ENCODE measurements at places on chromosomes 13 and 19. TPM values are rescaled to one million over a fixed set of nuclear protein-coding genes. Genes with fewer than 3 reads are reported as not detected.

DNA sequence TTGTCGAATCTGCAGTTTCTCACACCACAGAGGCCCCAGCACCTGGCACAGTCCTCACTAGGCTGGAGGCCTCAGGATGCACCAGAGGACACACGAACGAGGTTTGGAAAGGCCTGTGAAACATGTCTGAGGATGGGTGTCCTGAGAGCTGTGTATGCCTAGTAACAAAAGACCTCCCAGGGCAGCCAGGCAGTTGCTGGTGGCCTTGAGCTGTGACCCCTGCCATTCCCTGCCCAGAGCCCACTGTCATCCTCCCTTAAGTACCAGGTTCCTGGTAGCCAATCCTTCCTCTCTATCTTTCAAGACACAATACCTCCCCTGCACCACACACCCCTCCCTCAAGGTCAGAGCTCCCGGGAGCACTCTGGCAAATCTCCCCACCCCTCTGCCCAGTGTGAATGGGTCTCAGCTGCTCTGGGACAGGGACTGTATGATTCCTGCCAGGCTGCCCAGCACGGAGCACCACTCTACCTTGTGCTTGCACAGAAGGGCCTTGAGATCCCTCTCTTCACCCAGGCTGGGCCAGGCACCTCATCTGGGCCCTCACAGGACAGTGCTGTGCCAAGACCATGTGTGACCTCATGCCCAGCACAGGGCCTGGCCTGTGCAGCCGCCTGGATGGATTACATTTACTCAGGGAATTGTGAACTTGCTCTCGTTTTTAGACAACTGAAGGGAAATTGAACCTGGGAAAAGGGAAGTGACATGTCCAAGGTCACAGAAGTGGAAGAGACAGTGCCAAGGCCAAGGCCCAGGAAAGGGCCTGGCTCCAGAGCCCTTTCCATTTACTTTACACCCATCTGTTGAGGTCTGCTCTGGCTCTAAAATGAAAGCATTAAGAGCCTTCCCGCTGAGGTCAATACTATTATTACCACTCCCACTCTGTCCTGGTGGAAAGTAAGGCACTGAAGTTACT, 2.2 kb downstream of the ZNF787 start:
- no peak for DNase-seq

DNA sequence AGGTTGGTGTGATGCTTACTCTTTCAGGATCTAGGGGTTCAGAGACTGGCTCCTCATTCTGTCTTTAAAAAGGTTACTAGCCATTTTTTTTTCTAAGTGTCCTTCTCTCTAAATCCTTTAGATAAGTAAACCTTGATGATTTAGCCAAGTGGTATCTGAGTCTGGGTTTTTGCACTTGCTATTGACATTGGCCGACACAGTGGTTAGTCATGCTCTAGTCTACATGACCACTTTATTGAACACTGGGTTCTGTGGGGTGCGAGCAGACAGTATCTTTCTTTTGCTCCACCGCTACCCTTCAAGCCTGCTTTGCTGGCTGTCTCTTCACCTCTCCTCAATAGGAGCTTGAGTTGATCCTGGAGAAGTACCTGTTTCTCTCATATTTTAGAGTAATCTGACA, 6.2 kb upstream of the NUP58 start:
- no peak for DNase-seq

DNA sequence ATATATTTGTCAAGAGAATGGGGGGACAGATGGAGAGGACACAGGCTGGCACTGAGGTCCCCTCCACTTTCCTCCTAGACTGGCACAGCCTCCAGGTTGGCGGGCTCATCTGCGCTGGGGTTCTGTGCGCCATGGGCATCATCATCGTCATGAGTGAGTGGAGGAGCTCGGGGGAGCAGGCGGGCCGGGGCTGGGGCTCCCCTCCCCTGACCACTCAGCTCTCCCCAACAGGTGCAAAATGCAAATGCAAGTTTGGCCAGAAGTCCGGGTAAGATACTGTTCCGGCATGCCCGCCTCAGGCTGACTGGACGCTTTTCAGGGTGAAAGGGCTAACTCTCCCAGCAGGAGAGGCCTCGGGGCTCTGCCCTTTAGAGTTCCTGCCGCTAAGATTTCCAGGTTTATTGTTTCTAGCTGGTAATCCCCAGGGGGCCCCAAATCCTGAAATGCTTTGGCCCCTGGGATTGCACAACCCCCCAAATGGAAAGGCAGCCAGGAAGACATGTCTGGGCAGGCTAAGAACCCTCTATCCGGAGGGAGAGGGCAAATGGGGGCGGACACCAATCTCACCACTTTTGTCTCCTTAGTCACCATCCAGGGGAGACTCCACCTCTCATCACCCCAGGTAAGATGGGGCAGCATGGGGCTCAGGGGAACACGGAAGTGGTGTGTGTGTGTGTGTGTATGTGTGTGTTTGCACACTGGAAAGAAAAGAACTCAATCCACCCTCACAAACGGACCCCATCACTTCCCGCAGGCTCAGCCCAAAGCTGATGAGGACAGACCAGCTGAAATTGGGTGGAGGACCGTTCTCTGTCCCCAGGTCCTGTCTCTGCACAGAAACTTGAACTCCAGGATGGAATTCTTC, 7.3 kb downstream of the FXYD3 start:
- no peak for DNase-seq

GRCh38 chr13:40494513-40494912, 171.9 kb downstream of the FOXO1 start:
- DNase-seq, result no peak

Gene PNMA8B
- 3.2 TPM for polyA plus RNA-seq

GRCh38 chr19:941292-942132, 15.7 kb downstream of the ARID3A start:
- DNase-seq, result no peak

DNA sequence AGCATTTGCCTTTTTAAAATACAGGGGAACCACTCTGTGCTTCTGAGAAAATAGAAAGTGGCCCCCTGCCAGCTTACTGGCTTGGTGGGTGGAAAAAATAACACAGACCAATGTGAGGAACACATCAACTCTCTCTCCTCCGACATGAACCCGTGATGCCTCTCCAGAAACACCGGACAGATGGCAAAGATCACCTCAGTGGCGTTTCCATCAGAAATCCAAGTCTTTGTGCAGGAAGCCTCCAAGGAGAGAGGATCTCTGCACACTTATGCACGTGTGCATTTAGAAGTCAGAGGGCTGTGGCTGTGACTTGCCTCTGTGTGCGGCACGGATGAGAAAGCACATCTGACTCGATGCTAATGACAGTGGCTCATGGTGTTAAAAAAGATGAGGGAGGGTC, 112.3 kb upstream of the KLF12 start:
- peak; percentile 82 for DNase-seq

Gene FFAR2
- not detected for polyA plus RNA-seq

Gene ZNF83
- 76.2 TPM for polyA plus RNA-seq

GRCh38 chr19:18399008-18399407, 1.6 kb upstream of the LRRC25 start:
- DNase-seq, result no peak

DNA sequence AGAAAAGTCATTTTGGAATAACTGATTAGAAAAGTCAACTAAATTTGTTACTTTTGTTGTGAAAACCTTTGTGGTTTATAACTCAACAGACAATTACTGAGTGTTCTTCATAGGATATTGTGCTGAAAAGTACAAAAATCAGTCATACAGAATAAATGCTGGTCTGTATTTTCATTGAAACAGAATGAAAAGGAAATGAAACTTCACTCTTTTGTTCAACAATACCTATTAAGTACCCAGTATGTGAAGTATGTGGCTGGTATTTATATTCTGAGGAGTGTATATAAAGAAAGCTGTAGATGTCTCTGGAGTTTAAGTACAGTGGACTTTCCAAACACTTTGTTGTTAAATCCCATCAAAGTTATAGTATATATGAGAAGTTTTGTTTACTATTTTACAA, 828.4 kb upstream of the ATXN8OS start:
- no peak for DNase-seq

DNA sequence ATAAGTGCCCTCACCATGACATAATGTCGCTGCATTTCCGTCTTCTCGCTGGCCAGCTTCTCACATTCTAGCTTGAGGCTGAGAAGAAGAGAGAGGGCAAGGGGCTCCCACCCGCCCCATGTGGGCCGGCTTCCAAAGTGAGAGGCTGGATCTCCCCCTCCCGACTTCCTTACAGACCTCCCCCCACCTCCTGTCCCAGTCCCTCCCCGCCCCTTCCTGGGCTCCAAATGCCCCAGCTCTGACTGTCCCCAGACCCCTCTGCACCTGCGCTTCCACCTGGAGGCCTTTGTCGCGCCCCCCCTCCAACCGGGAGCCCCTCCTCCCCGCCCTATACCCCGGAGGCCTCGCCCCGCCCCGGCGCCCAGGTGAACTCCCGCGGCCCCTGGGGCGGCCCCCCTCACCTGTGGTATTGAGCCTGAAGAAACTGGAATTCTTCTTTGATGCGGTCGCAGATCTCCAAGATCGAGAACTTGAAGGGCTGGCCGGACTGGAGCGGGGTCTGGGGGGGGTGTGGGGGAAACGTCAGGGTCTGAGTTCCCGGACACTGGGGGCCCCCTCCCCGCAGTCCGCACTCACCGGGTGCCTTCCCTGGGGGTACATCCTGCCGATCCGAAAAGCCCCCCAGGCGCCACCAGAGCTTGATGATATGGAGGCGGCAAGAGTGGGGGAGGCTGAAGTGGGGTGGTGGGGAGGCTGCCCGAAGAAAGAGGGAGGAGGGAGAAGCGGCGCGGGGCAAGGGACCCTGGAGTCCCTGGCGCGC, 595 bp downstream of the TLE2 start:
- peak; percentile 43 for DNase-seq

Gene CCDC159
- 10.0 TPM for polyA plus RNA-seq

- no peak for DNase-seq
Observed at GRCh38 chr19:53365899-53366493, 491 bp downstream of the ZNF525 start.

GRCh38 chr13:71015021-71015420, 852.0 kb downstream of the DACH1 start:
- no peak for DNase-seq

DNA sequence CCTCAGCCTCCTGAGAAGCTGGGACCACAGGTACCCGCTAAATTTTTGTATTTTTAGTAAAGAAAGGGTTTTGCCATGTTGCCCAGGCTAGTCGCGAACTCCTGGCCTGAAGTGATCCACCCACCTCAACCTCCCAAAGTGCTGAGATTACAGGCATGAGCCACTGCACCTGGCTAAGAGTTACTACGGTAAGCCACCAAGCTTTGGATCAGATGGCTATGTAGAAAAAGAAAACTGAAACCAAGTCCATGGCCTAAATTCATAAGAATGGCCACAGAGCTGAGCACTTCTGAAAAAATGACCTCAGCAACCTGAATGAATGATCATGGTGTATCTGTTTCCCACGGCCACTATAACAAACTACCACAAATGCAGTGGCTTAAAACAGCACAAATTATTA, 9.4 kb downstream of the OPA3 start:
- no peak for DNase-seq

- DNase-seq, result no peak
Observed at GRCh38 chr13:33874871-33875270, 56.9 kb downstream of the RFC3 start.

GRCh38 chr13:25752957-25753551, 298.8 kb downstream of the SHISA2 start:
- peak; percentile 91 for DNase-seq

Gene FPR2
- 0.08 TPM for polyA plus RNA-seq

GRCh38 chr19:3479177-3479833, 1.0 kb downstream of the SMIM24 start:
- no peak for DNase-seq

DNA sequence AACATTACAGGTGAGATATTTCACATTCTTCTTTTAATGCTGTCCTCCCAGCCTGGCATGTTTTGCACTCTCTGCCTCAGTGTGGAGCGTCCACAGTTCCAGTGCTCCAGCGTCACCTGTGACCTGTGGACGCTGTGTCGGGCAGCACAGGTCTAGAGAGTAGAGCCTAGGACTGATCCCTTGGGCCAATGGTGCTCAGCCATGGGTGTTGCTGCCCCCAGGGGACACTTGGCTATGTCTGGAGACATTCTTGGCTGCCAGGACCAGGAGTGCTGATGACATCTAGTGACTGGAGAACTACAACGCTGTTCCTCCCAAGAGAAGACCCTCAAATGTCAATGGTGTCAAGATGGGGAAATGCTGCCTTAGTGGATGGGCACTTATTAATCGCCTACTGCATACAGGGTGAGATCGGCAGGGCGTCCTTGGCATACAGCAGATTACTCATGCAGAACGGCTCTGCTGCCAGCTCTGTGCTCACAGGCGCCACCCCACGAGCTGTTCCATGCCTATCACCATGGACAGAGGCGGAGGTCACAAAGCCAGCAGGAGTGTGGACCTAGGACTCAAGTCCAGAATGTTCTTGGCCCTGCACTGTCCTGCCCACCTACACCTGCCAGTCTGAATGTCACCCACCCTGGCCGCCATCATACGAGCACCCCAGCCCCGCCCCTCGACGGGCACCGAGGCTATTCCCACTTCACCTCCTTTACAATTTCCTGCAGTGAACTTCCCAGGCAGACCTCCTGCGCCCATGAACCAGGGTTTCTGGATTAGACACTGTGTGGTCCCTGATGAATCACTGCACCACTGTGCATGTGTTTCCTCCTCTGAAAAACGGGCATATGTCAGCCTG, 13.9 kb upstream of the MADCAM1 start:
- DNase-seq, result no peak

Gene GPALPP1
- polyA plus RNA-seq, result 36.8 TPM

DNA sequence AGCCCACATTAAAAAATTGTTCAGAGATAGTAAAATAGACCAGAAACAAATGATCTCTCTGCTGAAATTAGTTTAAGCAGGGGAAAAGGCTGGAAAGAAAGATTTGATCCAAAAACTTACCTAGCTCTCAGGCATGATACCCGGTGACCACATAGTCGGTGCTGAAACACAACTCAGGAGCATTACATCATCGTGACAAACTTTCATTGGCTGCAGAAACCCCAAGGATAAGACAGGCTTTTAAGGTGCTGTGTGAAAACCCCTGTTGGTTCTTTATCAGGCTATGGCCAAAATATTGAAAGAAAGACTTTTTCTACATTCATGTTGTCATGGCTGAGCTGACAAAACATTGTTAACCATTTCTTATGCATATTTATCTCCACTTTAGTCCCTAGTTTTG, 171.7 kb upstream of the KLF12 start:
- DNase-seq, result no peak

GRCh38 chr19:7349231-7349591, 474 bp downstream of the ARHGEF18 start:
- DNase-seq, result no peak

Gene BICRA
- 10.9 TPM for polyA plus RNA-seq

Gene CEACAM20
- polyA plus RNA-seq, result not detected

GRCh38 chr19:17419154-17419620, 660 bp upstream of the MVB12A start:
- DNase-seq, result no peak

DNA sequence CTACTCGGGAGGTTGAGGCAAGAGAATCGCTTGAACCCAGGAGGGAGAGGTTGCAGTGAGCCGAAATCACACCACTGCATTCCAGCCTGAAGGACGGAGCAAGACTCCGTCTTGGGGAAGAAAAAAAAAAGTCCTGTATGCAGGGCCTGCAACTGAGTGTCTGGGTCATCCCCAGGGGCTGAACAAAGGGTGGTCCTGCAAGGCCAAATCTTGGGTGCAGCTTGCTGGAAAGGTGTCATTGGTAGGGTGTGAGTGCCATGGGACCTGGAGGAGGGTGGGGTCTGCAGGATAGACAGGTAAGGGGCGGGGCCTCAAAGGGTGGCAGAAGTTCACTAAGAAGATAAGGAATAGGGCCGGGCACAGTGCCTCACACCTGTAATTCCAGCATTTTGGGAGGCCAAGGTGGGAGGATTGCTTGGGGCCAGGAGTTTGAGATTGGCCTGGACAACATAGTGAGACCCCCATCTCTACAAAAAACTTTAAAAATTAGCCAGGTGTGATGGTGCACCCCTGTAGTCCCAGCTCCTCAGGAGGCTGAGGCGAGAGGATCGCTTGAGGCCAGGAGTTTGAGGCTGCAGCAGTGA, 31.5 kb downstream of the ZSWIM4 start:
- DNase-seq, result no peak

Gene GARIN5A
- polyA plus RNA-seq, result 4.8 TPM

Gene ZNF492
- polyA plus RNA-seq, result 0.93 TPM

Gene PLIN5
- polyA plus RNA-seq, result 5.2 TPM

Data from muscle of back (tissue), 13 donors.